ENCODE measurements at places on chromosomes 2 and 18.

GRCh38 chr2:231411237-231411636 lies 15.7 kb downstream of the B3GNT7 start:
- H3K27me3 ChIP-seq: no peaks in the 10 kb centered on the region
- H3K4me3 ChIP-seq: no peak overlapping the region
- no peak overlapping the region for H3K27ac ChIP-seq
- peaks cover 13% of the 10 kb centered on the region for H3K4me1 ChIP-seq
- DNase-seq: no peak

DNA sequence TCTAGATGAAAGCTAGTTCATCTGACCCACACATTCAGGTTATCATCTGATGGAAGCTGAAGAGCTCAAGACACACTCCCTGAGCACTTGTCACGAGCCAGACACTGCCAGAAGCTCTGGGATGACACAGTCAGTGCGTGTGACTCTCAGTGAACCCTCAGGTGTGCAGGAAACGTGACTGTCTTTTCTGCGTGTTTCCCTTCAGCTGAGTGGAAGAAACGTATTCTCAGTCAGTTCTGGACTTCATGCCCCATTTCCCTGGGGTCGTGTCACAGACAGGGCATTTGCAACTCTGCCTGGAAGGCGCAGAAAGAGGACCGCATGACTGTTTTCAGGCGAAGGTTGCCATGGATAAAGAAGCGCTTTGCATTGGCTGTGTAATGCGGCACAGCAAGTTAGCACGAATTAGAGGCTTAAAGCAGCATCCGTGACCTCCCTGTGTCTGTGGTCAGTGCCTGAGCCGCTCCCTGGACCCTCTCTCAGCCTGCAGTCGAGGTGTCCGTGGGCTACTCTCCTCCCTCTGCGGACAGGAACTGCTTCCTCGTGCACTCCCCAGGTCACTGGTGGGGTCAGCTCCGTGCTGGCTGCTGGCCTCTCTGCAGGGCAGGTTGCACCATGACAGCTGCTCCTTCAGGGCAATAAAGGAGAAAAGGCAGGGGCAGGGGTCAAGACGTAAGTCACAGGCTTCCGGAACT lies 3.3 kb upstream of the ALLC start:
- no peaks in the 10 kb centered on the region for H3K27me3 ChIP-seq
- H3K27ac ChIP-seq: no peak overlapping the region
- no peak for DNase-seq
- H3K4me1 ChIP-seq: peaks cover 17% of the 10 kb centered on the region

DNA sequence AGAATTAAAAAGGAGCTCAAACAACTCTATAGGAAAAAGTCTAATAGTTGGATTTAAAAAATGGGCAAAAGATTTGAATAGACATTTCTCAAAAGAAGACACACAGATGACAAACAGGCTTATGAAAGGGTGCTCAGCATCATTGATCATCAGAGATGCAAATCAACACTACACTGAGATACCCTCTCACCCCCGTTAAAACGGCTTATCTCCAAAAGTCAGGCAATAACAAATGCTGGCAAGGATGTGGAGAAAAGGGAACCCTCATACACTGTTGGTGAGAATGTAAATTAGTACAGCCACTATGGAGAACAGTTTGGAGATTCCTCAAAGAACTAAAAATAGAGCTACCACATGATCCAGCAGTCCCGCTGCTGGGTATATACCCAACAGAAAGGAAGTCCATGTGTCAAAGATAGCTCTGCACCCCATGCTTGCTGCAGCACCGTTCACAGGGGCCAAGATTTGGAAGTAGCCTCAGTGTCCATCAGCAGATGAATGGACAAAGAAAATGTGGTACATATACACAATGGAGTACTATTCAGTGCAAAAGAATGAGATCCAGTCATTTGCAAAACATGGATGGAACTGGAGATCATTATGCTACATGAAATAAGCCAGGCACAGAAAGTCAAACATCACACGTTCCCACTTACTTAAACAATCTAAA lies 46.7 kb upstream of the B3GNT7 start:
- H3K27me3 ChIP-seq: no peaks in the 10 kb centered on the region
- no peak overlapping the region for H3K4me3 ChIP-seq
- DNase-seq: no peak
- no peaks in the 10 kb centered on the region for H3K36me3 ChIP-seq
- H3K4me1 ChIP-seq: peaks cover 8% of the 10 kb centered on the region

DNA sequence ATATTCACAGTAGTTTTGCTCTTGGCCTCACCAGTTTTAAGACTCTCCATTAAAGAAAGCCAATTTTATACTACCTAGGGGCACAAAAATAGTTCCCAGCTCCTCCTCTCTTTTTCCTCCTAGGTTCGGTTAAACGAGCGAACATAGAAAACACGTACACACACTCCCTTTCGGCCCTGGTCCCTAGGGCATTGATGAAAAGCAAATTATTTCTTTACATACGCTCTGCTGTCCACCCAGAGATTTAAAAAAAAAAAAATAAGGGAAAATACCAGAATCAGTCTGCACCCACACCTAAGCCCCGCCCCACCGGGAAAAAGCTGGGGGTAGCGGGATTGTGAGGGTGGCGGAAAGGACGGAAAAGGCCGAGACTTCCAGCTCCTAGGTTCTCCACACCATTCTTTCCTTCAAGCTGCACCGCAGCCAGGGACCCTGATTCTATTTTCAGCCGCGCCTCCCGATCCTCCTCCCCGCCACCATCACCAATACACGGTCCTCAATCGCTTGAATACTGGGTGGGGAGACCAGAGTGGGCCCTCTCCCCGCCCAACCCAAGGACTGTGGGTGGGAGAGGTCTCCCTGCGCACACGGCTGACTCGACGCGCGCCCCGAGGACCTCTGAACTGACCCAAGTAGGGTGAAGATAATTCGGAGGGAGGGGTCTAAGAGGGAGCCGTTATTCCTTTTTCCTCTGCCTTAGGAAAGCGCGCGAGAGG lies 769 bp downstream of the ATF2 start:
- H3K4me3 ChIP-seq: peak overlapping the region; percentile 99
- peak overlapping the region; percentile 98 for H3K27ac ChIP-seq
- H3K27me3 ChIP-seq: no peaks in the 10 kb centered on the region

GRCh38 chr2:229641676-229642075 lies 72.7 kb downstream of the DNER start:
- no peaks in the 10 kb centered on the region for H3K4me1 ChIP-seq
- DNase-seq: no peak
- H3K27ac ChIP-seq: peak overlapping the region; percentile 40
- no peak overlapping the region for H3K4me3 ChIP-seq

- peaks cover 10% of the 10 kb centered on the region for H3K4me1 ChIP-seq
- H3K36me3 ChIP-seq: no peaks in the 10 kb centered on the region
- H3K27ac ChIP-seq: no peak overlapping the region
- DNase-seq: no peak
- no peak overlapping the region for H3K4me3 ChIP-seq
These were observed 10.1 kb upstream of the ADAM23 start for GRCh38 chr2:206433190-206433589.

DNA sequence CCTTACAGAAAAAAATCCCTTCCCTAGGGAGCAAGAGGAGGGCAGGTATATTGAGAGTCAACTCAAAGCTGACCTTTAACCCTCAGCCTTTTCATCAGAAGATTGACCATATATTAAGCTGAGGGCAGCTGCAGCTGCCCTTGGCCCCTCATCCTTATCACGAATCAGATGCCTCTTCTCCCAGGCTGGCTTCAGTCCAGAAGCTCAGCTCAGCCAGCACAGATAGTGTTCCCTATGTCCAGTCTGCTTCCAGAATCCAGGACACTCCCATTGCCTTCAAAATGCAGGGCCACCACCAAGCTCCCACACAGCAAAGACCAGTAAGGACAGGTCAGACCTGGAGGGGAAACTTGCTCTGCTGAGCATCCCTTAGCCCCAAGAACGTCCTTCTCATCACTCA lies 146.1 kb downstream of the BCL11A start:
- H3K4me1 ChIP-seq: peaks cover 8% of the 10 kb centered on the region
- H3K4me3 ChIP-seq: no peak overlapping the region
- no peak overlapping the region for H3K27ac ChIP-seq
- DNase-seq: peak; percentile 68
- no peaks in the 10 kb centered on the region for H3K36me3 ChIP-seq

GRCh38 chr2:33000986-33001385 lies 54.2 kb downstream of the LTBP1 start:
- no peak overlapping the region for H3K4me3 ChIP-seq
- H3K27ac ChIP-seq: no peak overlapping the region
- DNase-seq: no peak

DNA sequence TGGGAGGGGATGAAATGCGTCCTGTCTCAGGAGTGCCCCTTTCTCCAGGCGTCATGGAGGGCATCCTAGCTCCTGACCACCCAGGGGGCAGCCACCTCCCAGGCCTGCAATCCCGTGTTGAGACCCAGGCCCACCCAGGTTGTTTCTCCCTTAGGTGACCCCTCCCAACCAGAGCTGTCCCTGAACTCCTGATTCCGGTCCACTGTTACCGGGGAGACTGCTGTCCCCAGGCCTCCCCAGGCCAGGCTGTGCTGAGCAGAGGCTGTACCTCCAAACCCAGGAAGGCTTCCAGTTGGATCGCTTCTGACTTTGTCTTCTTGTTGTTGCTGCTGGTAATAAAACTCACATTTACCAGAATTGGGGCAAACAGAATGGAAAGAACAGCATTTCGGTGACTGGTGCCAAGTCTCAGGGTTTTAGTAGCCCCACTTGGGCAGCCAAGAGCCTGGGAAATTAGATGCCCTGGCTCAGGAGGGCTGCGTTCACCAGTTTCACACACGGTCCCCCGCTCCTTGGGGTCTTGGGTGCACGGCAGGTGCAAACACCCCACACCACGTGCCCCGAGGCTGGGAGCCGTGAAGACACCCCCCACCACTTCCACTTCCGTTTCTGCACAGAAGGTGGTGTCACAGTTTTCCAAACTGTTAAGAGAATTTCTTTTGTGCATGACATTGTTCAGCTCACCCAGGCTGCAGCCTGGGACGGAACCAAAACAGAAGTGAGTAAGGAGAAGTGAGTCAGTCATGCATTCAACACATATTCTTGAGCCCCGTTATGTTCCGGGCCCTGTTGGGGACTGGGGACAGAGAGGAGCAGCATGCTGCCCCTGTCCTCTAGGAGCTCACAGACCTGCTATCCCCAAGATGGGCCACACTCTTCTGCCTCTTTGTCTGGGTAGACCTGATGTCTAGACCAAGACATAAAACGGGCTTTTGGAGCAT lies 29.4 kb downstream of the ITM2C start:
- no peak for DNase-seq
- no peaks in the 10 kb centered on the region for H3K4me1 ChIP-seq
- H3K4me3 ChIP-seq: no peak overlapping the region
- H3K27ac ChIP-seq: no peak overlapping the region
- H3K36me3 ChIP-seq: no peaks in the 10 kb centered on the region

- H3K36me3 ChIP-seq: no peaks in the 10 kb centered on the region
- DNase-seq: no peak
- no peak overlapping the region for H3K4me3 ChIP-seq
These were observed 105.3 kb downstream of the CABLES1 start for GRCh38 chr18:23240609-23240930.

GRCh38 chr2:152571048-152571766 lies 146.1 kb downstream of the PRPF40A start:
- H3K4me1 ChIP-seq: peaks cover 26% of the 10 kb centered on the region
- H3K4me3 ChIP-seq: no peak overlapping the region

GRCh38 chr18:73258375-73259087 lies 390.7 kb upstream of the NETO1 start:
- H3K4me3 ChIP-seq: no peak overlapping the region
- no peaks in the 10 kb centered on the region for H3K4me1 ChIP-seq
- H3K27ac ChIP-seq: no peak overlapping the region
- H3K27me3 ChIP-seq: no peaks in the 10 kb centered on the region

- no peak for DNase-seq
- no peaks in the 10 kb centered on the region for H3K36me3 ChIP-seq
- H3K4me3 ChIP-seq: no peak overlapping the region
- H3K4me1 ChIP-seq: peaks cover 10% of the 10 kb centered on the region
These were observed 203.0 kb downstream of the PARD3B start for GRCh38 chr2:204748286-204748685.

GRCh38 chr2:95695613-95696012 lies 103.8 kb downstream of the TRIM43 start:
- no peak overlapping the region for H3K4me3 ChIP-seq
- H3K27ac ChIP-seq: no peak overlapping the region
- H3K27me3 ChIP-seq: no peaks in the 10 kb centered on the region
- DNase-seq: peak; percentile 82
- H3K4me1 ChIP-seq: no peaks in the 10 kb centered on the region
- H3K36me3 ChIP-seq: no peaks in the 10 kb centered on the region

DNA sequence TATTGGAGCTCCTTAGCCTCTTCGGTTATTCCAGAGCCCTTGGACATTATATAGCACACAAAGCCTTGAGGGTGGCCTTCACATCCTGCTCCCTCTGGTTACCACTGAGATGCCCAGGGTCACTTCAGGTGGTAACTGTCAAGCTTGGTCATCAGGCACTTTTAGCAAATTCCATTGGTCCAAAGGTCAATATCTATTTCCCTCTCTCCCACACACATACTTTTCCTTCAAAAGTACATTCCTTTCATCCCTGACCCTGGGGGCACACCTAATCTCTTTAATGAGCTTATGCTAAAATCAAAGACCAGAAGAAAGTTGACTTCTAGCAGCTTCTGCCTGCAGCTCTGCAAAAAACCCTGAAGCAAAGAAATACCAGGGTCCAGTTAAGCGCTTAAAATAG lies 172.0 kb upstream of the NRP2 start:
- no peak for DNase-seq
- H3K36me3 ChIP-seq: no peaks in the 10 kb centered on the region
- H3K4me3 ChIP-seq: no peak overlapping the region
- no peaks in the 10 kb centered on the region for H3K27me3 ChIP-seq
- no peaks in the 10 kb centered on the region for H3K4me1 ChIP-seq

- H3K4me3 ChIP-seq: no peak overlapping the region
- no peaks in the 10 kb centered on the region for H3K4me1 ChIP-seq
- H3K27ac ChIP-seq: no peak overlapping the region
- no peak for DNase-seq
- H3K36me3 ChIP-seq: no peaks in the 10 kb centered on the region
- no peaks in the 10 kb centered on the region for H3K27me3 ChIP-seq
These were observed 40.7 kb downstream of the PARD3B start for GRCh38 chr2:204585930-204586329.

GRCh38 chr2:187453078-187453641 lies 5.1 kb upstream of the CALCRL start:
- no peak overlapping the region for H3K27ac ChIP-seq
- no peak overlapping the region for H3K4me3 ChIP-seq
- no peaks in the 10 kb centered on the region for H3K4me1 ChIP-seq
- H3K27me3 ChIP-seq: no peaks in the 10 kb centered on the region
- H3K36me3 ChIP-seq: no peaks in the 10 kb centered on the region
- no peak for DNase-seq

DNA sequence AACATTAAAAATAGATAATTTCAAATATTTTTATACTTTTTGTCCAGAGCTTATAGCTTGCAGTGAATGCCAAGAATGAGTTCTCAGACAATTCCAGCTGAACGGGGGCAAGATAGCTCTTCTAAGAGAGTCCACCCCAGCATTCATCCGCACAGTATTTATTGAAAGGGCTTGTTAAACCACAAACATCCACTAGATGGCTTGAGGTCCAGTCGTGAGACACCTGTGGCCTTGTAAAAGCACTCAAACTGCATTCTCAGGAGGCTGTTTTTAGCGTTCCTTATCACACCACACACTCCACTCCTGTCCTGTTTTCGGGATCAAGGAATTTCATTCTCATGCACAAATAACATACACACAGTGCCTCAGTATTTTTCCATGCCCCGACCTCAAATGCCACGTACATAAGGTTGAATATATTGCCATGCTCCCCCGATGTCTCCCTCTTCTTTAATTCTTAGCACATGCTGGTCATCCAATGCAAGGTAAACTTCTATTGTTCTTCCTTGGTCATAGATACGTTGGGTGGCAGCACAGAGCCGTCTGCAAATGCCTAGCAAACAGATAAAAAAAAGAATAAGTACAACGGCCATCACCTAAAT lies 47.4 kb downstream of the DNAJC10 start:
- H3K4me1 ChIP-seq: no peaks in the 10 kb centered on the region
- peak; percentile 43 for DNase-seq
- no peak overlapping the region for H3K27ac ChIP-seq
- H3K36me3 ChIP-seq: no peaks in the 10 kb centered on the region
- no peak overlapping the region for H3K4me3 ChIP-seq

All from adrenal gland (tissue), 19 donors.